Body of pancreas (tissue), 4 donors: ENCODE measurements at places on chromosomes 16 and 17.

GRCh38 chr16:14310519-14310991 lies 239.4 kb downstream of the MRTFB start:
- no peak for DNase-seq

DNA sequence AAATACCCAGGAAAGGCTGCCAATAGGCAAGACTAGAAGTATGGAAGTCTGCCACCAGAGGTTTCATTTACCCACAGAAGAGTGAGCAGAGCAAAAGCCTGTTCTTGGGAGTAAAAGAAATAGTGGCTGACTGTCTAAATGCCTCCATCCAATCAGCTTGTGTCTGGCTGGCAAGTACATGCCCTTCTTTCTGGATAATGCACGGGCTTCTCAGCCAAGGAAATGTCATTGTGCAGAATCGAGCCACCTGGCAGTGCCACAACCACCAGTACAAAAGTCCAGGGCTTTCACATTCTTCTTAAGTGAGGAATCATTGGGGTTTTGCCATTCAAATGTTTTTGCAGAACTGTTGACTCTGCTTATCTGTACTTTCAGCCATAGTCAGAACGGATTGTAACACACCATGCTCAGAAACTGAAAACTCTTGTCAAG lies 10.1 kb upstream of the ERCC4 start:
- peak; percentile 95 for DNase-seq

GRCh38 chr16:11025120-11025531 lies 80.8 kb downstream of the CLEC16A start:
- DNase-seq = no peak

- peak; percentile 34 for DNase-seq
Observed at GRCh38 chr16:67529582-67530012, 968 bp downstream of the RIPOR1 start.

GRCh38 chr17:78715000-78715771 lies 66.9 kb downstream of the CYTH1 start:
- DNase-seq = no peak

DNA sequence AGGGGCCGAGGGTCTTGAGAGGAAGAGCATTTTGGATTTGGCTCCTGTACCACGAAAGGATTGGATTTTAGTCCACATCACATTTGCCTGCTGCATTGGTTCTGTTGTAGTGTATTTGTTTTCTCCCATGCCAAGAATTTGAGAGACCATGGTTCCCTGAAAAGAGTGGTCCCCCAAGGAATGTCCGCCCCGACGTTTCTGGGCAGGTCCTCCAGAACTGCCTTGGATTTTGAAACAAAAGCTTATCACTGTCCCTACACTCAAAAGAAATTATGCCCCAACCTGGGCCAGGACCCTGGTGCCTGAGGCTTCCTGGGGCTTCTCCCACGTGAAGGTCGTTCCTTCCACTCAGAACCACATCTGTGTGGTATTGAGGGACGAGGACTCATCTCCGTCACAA lies 10.8 kb downstream of the NTN1 start:
- no peak for DNase-seq

GRCh38 chr16:65598621-65599020 lies 476.8 kb upstream of the CDH11 start:
- no peak for DNase-seq

DNA sequence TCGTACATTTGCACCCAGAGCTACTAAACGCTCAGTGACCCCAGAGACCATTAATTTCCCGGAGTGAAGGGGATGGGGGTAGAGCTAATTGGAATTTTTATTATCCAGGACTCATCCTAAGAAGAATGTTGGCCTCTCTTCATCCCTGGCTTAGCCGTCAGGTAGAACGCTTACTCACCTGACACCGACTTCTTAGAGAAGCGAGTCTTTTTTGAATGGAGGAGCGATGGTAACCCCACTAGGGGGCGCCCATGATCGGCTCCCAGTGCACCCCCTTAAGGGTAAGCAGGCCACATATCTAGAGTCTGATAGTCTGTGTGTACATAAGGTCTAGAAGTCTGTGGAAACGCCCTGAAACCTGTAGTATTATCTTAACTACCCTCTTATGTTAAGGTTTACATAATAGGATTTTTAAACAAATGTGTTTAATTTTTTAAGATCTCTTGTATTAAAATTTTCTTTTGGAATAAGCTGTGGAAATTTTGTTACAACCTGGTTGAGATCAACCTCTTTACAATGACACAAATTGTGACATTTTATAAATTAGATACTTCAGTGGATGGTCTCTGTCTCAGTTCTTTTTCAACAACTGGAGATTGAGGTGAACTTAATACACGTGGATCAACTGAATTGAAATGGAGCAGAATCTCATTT lies 229.8 kb downstream of the CPPED1 start:
- DNase-seq = peak; percentile 10

DNA sequence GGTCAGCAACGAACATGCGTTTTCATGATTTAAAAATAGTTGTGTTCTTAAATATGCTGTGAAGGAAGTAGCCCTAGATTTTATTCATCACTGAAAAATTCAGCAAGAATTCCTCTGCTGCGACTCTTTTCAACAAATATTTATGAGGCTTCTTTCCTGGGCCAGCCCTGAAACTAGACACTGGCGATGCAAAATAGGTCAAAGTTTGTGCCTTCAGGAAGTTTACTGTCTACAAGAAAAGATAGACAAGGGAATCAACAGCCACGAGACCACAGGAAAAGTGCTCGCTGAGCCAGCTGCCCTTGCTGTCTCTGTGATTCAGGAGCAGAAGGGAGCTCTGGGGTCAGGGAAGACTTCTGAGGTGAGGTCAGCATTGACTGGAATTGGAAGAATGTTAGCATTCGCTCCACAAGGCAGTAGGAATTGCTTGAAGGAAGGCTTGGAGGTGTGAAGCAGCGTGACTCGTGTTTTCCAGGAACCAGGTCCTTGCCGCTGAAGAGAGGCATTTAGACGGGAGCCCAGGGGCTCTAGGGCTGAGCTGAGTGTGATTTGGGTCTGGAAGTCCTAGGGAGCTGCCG lies 1.9 kb upstream of the RPL26 start:
- no peak for DNase-seq

GRCh38 chr16:76614269-76614668 lies 337.1 kb downstream of the CNTNAP4 start:
- peak; percentile 14 for DNase-seq

DNA sequence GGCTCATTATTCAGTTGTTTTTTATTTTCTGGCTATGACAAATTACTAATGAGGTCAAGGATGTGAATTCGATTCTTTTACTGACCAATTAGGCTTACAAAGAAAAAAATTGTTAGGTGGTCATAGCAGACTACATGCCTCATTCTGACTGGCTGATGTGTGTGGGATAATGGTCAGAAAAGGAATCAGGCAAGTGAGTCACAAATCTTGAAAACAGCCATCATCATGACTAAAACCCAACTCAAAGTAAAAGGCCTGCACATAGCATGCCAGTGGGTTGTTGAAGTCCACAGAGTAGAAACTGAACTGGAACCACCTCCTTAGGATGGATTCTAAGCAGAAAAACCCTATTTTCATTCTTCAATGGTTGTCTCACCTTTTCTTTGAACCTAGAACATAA lies 8.6 kb downstream of the RPGRIP1L start:
- DNase-seq = no peak

DNA sequence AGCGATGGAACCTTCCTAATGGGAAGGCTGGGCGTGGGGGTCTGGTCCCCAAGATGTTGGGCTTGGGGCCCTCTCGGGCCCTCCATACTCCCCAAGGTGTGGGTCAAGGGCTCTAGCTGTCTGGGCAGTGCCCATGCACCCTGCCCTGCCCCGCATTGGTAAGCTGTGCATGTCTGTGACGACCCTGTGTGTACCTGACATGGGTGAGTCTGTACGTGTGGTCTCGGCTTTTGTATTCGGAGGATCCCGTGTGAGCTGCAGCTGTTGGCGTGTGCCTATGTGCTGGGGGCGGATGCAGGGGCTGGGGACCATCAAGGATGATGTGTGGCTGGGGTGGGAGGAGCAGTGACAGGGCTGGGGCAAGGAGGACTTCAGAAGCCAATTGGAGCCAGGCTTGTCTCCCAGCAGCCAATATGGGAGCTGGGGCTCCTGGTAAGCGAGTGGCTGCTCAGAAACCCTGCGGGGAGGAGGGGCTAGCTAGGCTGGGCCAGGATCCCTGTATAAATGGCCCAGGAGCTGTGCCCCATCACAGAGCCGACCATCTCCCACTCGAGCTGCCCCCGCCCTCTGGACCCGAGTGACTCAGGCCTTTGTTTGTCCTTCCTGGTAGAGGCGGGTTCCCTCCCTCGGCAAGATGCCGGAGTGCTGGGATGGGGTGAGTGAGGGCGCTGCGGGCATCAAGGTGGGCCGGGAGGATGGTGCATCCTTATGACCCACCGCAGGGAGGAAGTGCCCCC lies at the start of gene NDRG4:
TSS of gene NDRG4 (plus strand) at position 529 of the 737 bp plus-strand sequence. CDS start at position 635, 106 bp downstream.
- DNase-seq = peak; percentile 43

DNA sequence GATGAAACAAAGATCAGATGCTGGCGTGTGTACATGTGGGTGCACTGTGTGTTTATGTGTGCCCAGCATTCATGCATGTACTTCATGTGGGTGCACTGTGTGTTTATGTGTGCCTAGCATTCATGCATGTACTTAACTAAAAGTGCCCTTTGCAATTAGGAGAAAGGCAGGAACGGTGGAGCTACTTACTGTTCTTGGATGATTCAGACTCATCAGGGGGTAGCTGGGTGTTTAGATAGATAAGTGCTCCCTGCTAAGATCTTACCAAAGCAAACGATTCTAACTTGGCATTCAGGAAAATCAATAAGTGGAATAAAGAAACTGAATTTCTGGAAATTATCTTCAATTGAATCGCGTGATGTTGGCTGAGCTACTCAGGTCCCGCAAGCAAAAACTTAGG lies 8.6 kb upstream of the MYH2 start:
- DNase-seq = no peak

GRCh38 chr17:77269696-77270681 lies 129.2 kb downstream of the SEC14L1 start:
- no peak for DNase-seq

DNA sequence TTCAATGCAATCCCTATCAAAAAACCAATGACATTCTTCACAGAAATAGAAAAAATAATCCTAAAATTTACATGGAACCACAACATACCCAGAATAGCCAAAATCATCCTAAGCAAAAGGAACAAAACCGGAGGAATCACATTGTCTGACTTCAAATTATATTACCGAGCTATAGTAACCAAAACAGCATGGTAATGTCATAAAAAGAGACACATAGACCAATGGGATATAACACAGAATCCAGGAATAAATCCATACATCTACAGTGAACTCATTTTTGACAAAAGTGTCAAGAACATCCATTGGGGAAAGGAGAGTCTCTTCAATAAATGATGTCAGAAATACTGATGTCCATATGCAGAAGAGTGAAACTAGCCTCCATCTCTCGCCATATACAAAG lies 105.8 kb upstream of the CORO6 start:
- no peak for DNase-seq

DNA sequence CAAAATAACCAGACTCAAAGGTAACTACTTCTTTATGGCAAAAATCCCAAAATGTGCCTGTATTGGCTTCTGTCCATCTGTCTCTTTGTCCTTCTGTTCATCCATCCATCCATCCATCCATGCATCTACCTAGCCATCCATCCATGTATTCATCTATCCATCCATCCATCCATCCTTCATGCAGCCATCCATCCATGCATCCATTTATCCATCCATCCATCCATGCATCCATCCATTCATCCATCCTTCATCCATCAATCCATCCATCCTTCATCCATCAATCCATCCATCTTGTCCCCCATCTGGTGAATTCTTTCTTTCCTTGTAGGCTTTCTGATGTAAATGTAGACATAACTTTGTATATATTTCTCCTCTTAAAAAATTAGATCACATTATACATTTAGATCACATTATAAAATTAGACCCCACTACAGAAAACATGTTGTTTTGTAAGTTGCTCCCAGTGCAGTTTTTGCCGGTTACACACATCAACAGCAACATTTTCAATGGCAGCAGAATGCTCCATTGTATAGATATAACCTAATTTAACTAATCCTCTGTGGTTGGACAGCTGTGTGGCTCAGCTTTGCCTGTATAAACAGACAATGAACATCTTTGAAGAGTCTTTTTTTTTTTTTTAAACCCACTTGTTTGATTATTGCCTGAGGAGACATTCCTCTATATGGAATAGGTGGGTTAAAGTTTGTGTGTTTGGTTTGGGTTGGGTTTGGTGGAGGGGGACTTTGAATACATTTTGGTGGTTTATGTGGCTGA lies 72.0 kb downstream of the MSI2 start:
- no peak for DNase-seq

DNA sequence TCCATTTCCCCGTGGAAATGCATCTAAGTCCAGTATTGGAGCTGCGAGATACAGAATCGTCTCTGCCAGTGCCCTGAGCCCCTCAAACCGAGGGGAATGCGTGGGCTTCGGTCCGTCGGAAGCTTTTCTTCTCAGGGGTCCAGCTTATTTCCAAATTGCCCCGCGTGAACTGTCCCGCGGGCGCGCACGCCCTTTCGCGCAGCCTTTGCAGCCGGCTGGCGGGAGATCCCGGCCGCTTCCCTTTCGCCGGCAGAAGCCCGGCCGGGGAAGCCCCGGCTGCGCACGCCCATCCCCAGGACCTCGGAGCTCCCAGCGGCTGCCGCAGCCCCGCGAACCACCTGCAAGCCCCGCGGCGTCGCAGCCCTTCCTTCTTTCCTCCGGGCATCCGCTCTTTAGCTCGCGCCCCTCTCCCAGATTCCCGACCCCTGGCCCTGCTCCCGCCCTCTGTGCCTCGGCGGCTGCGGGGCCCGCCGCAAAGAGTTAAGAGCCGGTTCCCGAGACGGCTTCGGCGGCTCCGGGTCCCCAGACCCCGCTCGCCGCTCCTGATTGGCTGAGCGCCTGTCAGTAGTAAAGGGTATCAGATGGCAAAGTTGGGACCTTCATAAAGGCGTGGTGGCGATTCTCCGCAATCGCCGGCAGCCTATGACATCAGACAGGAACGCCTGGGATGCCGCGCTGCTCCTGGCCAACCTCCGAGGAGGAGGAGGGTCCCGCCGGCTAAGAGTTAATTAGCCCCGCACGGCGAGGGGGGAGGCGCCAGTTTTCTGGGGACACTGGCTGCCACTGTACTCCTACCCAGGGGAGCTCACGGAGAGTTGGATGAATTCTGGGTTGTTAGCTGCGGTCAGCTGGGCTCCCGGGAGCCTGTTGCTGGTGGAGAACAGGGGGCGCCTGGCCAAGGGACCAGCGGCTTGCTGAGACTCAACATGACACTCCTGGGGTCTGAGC lies at the start of gene MYOCD:
TSS of gene MYOCD (plus strand) at position 628 of the 948 bp plus-strand sequence. CDS start at position 927, 299 bp downstream.
- DNase-seq = no peak
